ENCODE measurements at places on chromosomes 4 and X. TPM values are rescaled to one million over a fixed set of nuclear protein-coding genes. Genes with fewer than 3 reads are reported as not detected.

GRCh38 chr4:71538528-71538927 is 199.7 kb downstream of the SLC4A4 start:
- DNase-seq, result no peak
- H3K36me3 ChIP-seq, result no peaks in the 10 kb centered on the region
- no peak overlapping the region for H3K27ac ChIP-seq
- peaks cover 1% of the 10 kb centered on the region for H3K4me1 ChIP-seq
- H3K27me3 ChIP-seq, result no peaks in the 10 kb centered on the region

GRCh38 chr4:123588631-123589241 is 192.1 kb downstream of the SPRY1 start:
- no peak for DNase-seq
- no peaks in the 10 kb centered on the region for H3K27me3 ChIP-seq
- H3K4me1 ChIP-seq, result peaks cover 22% of the 10 kb centered on the region
- no peak overlapping the region for H3K4me3 ChIP-seq
- H3K27ac ChIP-seq, result no peak overlapping the region

DNA sequence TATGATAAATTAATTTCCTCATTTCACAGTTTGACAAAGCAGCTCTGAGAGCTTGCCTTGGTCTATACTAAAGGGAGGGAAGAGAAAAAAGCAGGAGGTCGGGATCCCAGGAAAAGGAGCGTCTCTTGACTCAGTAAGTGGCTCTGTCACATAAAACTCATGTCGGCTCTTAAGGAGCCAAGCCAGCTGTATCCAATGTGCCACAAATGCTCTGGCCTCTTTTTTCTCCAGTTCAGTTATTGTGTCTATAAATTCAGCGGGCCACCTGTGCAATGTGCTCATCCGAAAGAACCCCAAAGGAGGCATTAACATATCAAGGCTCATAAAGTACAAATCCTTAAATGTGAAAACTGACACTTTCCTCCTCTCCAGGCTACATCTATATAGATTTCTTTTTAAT is 337.7 kb upstream of the FAM241A start:
- no peaks in the 10 kb centered on the region for H3K4me1 ChIP-seq
- no peaks in the 10 kb centered on the region for H3K36me3 ChIP-seq
- no peak for DNase-seq

The CFP gene
- total RNA-seq, result 14.1 TPM

DNA sequence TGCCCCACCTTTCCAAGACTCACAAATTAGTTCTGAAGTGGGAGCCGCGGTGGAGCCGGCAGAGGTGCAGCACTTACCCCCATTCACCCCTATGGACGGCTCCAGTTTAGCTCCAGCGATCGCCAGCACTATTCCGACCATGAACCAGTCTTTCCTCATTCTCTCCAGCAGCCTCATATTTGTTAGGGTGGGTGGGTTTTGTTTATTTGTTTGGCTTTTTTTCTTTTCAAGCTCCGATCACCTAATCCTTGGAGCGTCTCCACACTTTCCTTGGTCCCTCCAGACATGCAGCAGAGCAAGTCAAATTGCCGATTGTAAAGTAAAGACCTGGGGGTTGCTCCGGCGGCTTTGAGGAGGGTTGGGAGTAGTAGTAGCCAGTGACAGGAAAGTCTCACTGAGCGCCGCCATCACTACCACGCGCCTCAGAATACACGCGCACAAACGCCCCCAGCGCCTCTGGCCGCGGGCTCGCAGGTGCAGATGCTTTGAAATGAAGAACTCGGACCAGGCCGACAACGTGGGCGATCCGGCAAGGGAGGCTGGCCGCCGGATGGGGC is at the start of gene SLC10A7:
TSS of gene SLC10A7 (minus strand) at position 400 of the 557 bp plus-strand sequence. CDS start at position 177, 223 bp downstream.
- no peak within 1 kb of the TSS for H3K4me3 ChIP-seq
- peaks cover 4% of the 10 kb centered on the region for H3K36me3 ChIP-seq
- H3K27me3 ChIP-seq, result no peaks in the 10 kb centered on the region
- peaks cover 15% of the 10 kb centered on the region for H3K4me1 ChIP-seq
- H3K27ac ChIP-seq, result no peak within 1 kb of the TSS

DNA sequence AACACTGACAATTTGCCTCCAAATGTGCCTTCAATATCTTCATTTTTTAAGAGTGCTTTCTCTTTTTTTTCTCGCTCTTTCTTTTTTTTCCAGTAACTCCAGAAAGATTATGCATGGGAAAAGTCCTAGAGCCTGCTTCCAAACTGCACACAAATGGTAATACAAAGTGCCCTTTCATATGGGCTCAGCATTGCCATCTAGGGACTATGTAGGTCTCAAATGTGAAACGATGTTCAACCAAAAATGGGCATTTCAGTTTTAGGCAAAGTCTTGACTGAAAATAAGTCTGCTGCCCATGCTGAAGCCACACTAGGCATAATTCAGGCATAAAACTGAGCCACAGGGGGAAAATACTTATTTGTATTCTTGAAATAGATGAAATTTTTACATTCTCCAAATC is 65.6 kb downstream of the SYNPO2 start:
- DNase-seq, result no peak
- peaks cover 2% of the 10 kb centered on the region for H3K27me3 ChIP-seq
- H3K4me3 ChIP-seq, result no peak overlapping the region
- no peaks in the 10 kb centered on the region for H3K4me1 ChIP-seq
- no peaks in the 10 kb centered on the region for H3K36me3 ChIP-seq
- no peak overlapping the region for H3K27ac ChIP-seq

DNA sequence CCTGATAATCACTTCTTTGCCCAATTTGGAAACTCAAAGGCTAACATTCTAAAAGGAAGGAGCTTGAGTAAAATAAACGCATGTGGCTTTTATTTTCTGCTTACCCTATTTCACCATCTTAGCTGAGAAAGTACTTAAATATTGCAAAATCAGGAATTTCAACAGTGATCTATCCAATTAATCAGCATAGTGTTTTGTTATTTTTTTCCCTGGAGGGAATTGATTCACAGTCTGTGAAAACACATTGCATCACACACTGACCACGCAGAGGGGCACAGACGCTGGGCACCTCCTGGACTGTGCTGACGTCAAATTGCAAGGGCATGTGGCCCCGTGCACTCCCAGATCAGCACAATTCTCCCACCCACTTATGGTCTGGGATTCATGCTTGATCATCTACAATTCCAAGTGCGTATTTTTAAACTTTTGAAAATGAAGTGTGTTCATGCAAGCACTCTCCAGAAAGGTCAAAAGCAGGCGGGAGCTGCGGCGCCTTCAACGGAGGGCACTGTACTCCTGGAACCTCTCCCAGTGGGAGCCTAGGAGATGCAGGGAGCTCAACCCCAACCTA is 320.6 kb upstream of the PPARGC1A start:
- no peak overlapping the region for H3K4me3 ChIP-seq
- no peaks in the 10 kb centered on the region for H3K4me1 ChIP-seq
- no peak for DNase-seq

- H3K4me3 ChIP-seq, result no peak overlapping the region
- H3K4me1 ChIP-seq, result no peaks in the 10 kb centered on the region
- no peak overlapping the region for H3K27ac ChIP-seq
- no peak for DNase-seq
- H3K36me3 ChIP-seq, result no peaks in the 10 kb centered on the region
Observed at GRCh38 chr4:154189346-154189745, 302.3 kb downstream of the DCHS2 start.

The ARMCX2 gene
- 8.8 TPM for total RNA-seq

DNA sequence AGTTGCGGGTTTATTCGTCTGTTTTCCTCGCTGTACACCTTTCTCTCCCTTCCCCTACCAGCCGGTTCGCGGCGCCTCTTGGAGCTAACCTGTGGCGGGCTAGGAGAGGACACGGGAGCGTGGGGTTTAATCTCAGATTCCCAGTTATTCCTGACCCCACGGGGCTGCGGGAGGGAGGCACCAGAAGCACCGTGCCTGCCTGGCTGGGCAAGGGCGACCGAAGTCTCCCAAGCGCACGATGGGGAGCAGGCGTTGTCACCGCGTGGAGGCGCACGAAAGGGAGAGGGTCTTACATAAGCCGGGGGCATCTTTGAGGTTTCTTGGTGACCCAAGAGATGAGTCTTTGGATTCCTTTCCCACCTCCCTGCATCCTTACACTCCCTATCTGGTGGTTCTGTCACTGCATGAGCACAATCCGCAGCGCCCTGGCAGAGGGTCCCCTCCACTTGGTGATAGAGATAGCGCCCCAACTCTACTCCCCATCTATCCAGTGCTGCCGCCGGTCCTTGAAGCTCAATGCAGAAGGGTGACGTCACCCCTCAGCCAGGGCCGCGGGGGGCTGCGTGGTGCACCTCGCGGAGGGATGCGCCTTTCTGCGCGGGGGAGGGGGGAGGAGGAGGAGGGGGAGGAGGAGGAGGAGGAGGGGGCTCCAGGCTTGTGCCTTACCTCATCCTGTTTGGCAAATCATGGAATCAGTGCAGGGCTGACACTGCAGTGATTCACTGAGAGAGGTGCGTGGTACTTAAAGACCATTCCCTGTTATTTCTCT is 793 bp downstream of the TSPAN7 start:
- peaks cover 2% of the 10 kb centered on the region for H3K4me1 ChIP-seq
- H3K27ac ChIP-seq, result no peak overlapping the region
- peak overlapping the region; percentile 83 for H3K4me3 ChIP-seq
- no peaks in the 10 kb centered on the region for H3K36me3 ChIP-seq

- no peaks in the 10 kb centered on the region for H3K27me3 ChIP-seq
- H3K27ac ChIP-seq, result no peak overlapping the region
- no peak for DNase-seq
- H3K36me3 ChIP-seq, result no peaks in the 10 kb centered on the region
- H3K4me3 ChIP-seq, result no peak overlapping the region
- no peaks in the 10 kb centered on the region for H3K4me1 ChIP-seq
Observed at GRCh38 chr4:72918362-72918761, 151.2 kb downstream of the COX18 start.

- no peaks in the 10 kb centered on the region for H3K27me3 ChIP-seq
- DNase-seq, result no peak
- H3K4me1 ChIP-seq, result no peaks in the 10 kb centered on the region
- H3K36me3 ChIP-seq, result no peaks in the 10 kb centered on the region
- H3K4me3 ChIP-seq, result no peak overlapping the region
Observed at GRCh38 chr4:159871141-159871540, 768.3 kb downstream of the RAPGEF2 start.

DNA sequence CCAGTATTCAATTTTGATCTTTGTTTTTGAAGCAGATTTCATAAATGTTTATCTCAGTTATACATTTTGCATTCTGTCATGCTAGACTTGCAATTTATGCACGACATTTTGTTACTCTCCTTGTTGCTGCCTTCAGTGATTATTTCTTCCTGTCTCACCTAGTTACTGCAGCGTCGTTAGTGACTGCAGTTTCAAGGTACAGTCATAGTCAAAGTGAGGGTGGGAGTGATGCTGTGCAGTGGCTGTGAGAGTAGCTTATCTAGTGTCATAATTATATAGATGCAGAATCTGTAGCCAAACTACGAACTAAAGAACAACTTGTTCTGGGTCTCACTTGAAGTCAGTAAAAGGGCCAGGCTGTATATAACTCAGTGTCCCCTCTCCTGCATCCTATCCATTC is 69.8 kb downstream of the GPR101 start:
- no peaks in the 10 kb centered on the region for H3K4me1 ChIP-seq
- H3K4me3 ChIP-seq, result no peak overlapping the region
- peaks cover 2% of the 10 kb centered on the region for H3K36me3 ChIP-seq
- H3K27ac ChIP-seq, result no peak overlapping the region
- DNase-seq, result no peak

DNA sequence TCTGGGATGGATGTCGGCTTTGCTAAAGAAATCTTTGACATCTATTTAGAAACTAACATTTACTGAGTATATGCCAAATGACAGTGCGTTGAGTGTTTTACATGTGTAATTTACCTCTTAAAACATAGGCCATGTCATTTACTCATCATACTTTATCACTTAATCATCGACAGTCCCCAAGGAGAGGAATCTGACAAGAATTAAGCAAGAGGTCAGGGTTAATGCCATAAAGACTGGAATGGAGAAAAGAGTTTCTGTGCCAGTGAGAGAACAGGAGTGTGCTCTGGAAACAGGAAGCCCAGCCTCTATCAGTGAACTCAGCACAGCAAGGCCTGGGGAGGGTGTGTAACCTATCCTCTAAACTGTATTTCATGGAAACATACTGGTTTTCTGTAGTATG is 28.0 kb upstream of the AMOT start:
- H3K36me3 ChIP-seq, result no peaks in the 10 kb centered on the region
- H3K27me3 ChIP-seq, result no peaks in the 10 kb centered on the region

- H3K27ac ChIP-seq, result no peak overlapping the region
- DNase-seq, result no peak
- peaks cover 4% of the 10 kb centered on the region for H3K27me3 ChIP-seq
- no peaks in the 10 kb centered on the region for H3K4me1 ChIP-seq
- no peaks in the 10 kb centered on the region for H3K36me3 ChIP-seq
Observed at GRCh38 chr4:9861561-9861960, 80.1 kb downstream of the DRD5 start.

DNA sequence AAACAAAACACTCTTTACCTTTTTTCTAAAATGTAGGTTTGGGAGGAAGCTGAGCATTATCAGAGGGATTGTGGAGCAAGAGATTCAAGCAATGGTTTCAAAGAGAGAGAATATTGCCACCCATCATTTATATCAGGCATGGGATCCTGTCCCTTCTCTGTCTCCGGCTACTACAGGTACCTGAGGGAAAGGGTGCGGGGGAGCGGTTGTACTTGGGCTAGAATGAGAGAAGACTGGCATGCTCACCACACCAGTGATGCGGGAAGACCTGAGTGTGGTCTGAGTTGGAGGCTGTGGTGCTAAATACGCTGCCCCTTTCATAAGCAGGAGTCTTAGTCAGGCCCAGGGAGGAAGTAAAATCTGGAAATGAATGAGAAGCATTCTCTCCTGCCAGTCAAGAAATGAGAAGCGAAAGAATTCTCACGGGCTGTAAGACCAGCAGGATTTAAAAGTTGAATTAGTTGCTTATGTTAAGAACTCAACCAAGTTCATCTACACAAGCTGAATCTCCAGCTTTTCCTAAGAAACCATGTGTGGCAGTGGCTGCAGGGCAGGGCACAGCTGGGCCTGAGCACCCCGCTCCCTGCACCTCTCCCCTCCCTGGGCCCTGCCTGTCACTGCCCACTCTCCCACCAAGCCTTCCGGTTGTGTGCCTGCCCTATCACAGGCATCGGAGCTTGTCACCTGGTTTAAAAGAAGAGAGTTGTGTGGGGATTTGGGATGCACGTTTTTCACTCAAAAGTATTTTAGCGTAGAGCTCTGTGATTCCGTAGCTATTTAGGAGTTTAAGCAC is 24.8 kb upstream of the MSANTD1 start:
- peaks cover 16% of the 10 kb centered on the region for H3K36me3 ChIP-seq
- no peaks in the 10 kb centered on the region for H3K27me3 ChIP-seq
- H3K4me3 ChIP-seq, result no peak overlapping the region
- DNase-seq, result no peak

DNA sequence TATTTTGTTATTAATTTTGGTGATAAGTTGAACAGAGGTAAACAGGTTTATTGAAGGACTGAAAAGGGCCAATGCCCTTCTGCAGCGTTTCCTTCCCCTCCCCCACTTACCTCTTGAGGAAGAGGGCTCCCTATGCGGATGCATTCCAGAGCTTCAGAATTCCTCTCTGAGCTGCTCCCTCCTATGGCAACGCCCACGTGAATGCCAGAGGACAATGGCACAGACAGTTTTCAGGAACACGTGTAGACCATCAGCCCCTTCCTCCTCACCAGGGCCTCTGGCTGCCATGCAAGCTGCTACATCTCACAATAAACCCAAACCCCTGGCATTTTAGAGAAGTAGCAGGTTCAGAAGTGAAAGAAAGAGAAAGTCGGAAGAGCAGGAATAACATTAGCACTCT is 127.9 kb downstream of the CHRDL1 start:
- H3K4me1 ChIP-seq, result no peaks in the 10 kb centered on the region
- no peak overlapping the region for H3K4me3 ChIP-seq
- no peaks in the 10 kb centered on the region for H3K36me3 ChIP-seq
- no peak for DNase-seq

The KLHL4 gene
- not detected for total RNA-seq
